ENCODE measurements at places on chromosomes 12 and 14.

GRCh38 chr12:60072911-60073310, 477.1 kb downstream of the SLC16A7 start:
- no peak for DNase-seq

- DNase-seq: no peak
These were observed 66.6 kb downstream of the FBXL14 start for GRCh38 chr12:1527789-1528188.

GRCh38 chr12:93184672-93185368, 192.9 kb upstream of the NUDT4 start:
- DNase-seq: no peak

DNA sequence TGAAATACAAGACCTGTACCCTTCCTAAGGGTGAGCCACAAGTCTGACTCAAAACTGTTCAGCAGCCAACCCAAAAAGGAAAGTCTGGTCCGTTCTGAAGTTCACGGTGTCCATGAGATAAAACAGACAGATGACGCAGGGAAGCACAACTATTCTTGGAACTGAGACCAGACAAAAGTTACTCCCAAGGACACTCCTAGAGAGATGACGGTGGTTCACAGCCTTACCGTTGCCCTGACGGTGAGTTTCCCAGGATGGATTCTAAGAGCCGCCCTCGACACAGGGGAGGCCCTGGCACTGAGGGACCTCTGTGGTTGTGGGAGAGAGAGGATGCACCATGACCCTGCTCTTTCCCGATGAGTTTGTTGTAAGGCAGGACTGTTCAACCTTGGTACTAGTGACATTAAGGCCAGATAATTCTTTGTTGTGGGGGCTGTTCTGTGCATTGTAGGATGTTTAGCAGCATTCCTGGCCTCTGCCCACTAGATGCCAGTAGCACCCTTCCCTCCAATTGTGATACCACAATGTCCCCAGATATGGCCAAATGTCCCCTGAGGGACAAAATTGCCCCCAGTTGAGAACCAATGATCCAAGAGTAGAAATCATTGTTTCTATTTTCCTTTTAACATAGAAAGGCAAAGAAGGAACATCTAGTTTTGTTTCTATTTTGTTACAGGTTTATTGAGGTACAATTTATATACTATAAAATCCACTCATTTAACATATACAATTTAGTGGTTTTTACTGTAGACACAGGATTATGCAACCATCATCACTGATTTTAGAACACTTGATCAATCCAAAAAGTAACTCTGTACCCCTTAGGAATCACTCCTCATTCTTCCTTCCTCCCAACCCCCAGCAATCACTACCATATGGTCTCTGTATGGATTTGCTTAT, 23.0 kb downstream of the OR10P1 start:
- DNase-seq: no peak

- no peak for DNase-seq
These were observed 9.3 kb downstream of the CACNB3 start for GRCh38 chr12:48827513-48828096.

DNA sequence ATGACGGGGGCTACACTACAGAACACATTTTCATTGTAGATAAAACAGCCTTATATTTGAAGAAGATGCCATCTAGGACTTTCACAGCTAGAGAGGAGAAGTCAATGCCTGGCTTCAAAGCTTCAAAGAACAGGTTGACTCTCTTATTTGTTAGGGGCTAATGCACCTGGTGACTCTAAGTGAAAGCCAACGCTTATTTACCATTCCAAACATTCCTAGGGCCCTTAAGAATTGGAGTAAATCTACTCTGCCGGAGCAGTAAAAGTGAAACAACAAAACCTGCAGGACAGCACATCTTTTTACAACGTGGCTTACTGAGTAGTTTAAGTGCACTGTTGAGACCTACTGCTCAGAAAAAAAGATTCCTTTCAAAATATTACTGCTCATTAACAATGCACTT, 487.2 kb upstream of the SOX5 start:
- no peak for DNase-seq

DNA sequence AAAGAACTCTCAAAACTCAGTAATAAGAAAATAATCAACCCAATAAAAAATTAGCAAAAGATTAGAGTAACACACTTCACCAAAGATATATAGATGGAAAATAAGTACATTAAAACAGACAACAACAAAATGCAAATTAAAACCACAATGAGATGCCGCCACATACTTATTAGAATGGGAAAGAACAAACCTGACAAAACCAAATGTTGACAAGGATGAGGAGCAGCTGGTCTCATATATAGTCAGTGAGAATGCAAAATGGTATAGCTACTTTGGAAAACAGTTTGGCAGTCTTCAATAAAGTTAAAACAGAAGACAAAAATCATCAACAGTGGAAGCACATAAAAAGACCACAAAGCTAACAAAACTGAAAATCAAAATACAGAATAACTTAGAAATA, 29.1 kb downstream of the CRY1 start:
- no peak for DNase-seq

DNA sequence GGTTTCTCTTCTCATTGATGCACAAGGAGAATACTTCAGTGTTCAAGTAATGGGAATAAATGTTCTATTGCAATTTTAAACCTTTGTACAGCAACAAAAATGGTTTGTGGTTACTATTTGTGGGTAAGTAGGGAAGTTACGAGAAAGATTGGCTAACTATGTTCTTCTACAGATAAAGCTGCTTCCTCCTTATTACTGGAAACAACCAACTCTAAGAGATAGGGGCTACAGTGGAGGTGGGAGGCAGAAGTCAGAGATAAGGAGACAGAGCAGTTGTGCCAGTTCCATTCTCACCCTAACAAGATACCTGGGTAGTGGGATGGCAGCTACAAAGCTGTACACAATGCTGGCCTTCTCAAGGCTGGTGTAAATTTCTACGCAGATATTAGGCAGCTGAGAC, 16.2 kb downstream of the NOXRED1 start:
- DNase-seq: no peak

- DNase-seq: no peak
These were observed 3.7 kb downstream of the TDG start for GRCh38 chr12:103969391-103969790.
